ENCODE measurements at places on chromosomes 2 and 18. TPM values are rescaled to one million over a fixed set of nuclear protein-coding genes. Genes with fewer than 3 reads are reported as not detected.

Gene STK11IP
- 24.4 TPM for total RNA-seq

Gene STK16
- total RNA-seq: 16.9 TPM

Gene PPP4R3B
- total RNA-seq: 113 TPM

Gene ZNF385B
- 18.2 TPM for total RNA-seq

Gene VWC2L
- total RNA-seq: 7.8 TPM

Gene RAPH1
- total RNA-seq: 67.0 TPM

Gene UNC80
- 40.1 TPM for total RNA-seq

Gene SFT2D3
- 8.8 TPM for total RNA-seq

Gene RAB6D
- 0.31 TPM for total RNA-seq

Gene OR6B2
- total RNA-seq: not detected

Gene ITGB6
- total RNA-seq: not detected

Gene EML4
- total RNA-seq: 59.5 TPM

Gene ABCG8
- 0.31 TPM for total RNA-seq

Gene GPR75
- 27.2 TPM for total RNA-seq

Gene FOXI3
- 0.63 TPM for total RNA-seq

Gene PPIL3
- 49.8 TPM for total RNA-seq

Gene RNU2-63P
- total RNA-seq: not detected

Gene LOXHD1
- 0.31 TPM for total RNA-seq

Gene COLEC11
- 0.31 TPM for total RNA-seq

Gene C2orf72
- 33.5 TPM for total RNA-seq

Gene MARCO
- total RNA-seq: not detected

Gene ACOXL
- not detected for total RNA-seq

Gene SH3RF3
- total RNA-seq: 22.5 TPM

Gene NCKAP5
- 19.7 TPM for total RNA-seq

Gene CRACDL
- total RNA-seq: 0.94 TPM

Gene MAB21L4
- total RNA-seq: not detected

Gene MIB1
- 99.5 TPM for total RNA-seq

Gene PKDCC
- total RNA-seq: 30.0 TPM

Gene TMEM37
- total RNA-seq: not detected

Gene LDLRAD4
- total RNA-seq: 299 TPM

Gene ANKRD30B
- total RNA-seq: 2.2 TPM

Gene MAPK4
- total RNA-seq: 23.8 TPM

Gene SS18
- 80.4 TPM for total RNA-seq

Gene UGT1A8
- total RNA-seq: not detected

Gene UGT1A9
- total RNA-seq: not detected

Gene PPP3R1
- 59.2 TPM for total RNA-seq

Gene UGT1A5
- total RNA-seq: not detected

Data from parietal lobe (tissue), 2 donors.